ENCODE measurements at places on chromosomes 3 and 15. TPM values are rescaled to one million over a fixed set of nuclear protein-coding genes. Genes with fewer than 3 reads are reported as not detected.

The SAMD7 gene
- total RNA-seq, result not detected

- peak; percentile 82 for DNase-seq
Observed at GRCh38 chr15:73052653-73053397, 562 bp downstream of the NEO1 start.

The RAB7A gene
- 185 TPM for total RNA-seq

The ZCWPW2 gene
- total RNA-seq, result 0.75 TPM

- peak; percentile 24 for DNase-seq
Observed at GRCh38 chr3:58012302-58012701, 4.1 kb downstream of the FLNB start.

Measured in endodermal cell (in vitro differentiated cells).